Stimulated activated CD8-positive, alpha-beta memory T cell treated with anti-CD3 and anti-CD28 coated beads, Interleukin-7, amount 100 ng/mL, for 4 hours (primary cell): ENCODE measurements at places on chromosomes 6 and 20.

- no peak for DNase-seq
These were observed 96.3 kb downstream of the GMPR start for GRCh38 chr6:16334671-16335070.

GRCh38 chr6:33112148-33112547, 36.4 kb downstream of the HLA-DPB1 start:
- no peak for DNase-seq

DNA sequence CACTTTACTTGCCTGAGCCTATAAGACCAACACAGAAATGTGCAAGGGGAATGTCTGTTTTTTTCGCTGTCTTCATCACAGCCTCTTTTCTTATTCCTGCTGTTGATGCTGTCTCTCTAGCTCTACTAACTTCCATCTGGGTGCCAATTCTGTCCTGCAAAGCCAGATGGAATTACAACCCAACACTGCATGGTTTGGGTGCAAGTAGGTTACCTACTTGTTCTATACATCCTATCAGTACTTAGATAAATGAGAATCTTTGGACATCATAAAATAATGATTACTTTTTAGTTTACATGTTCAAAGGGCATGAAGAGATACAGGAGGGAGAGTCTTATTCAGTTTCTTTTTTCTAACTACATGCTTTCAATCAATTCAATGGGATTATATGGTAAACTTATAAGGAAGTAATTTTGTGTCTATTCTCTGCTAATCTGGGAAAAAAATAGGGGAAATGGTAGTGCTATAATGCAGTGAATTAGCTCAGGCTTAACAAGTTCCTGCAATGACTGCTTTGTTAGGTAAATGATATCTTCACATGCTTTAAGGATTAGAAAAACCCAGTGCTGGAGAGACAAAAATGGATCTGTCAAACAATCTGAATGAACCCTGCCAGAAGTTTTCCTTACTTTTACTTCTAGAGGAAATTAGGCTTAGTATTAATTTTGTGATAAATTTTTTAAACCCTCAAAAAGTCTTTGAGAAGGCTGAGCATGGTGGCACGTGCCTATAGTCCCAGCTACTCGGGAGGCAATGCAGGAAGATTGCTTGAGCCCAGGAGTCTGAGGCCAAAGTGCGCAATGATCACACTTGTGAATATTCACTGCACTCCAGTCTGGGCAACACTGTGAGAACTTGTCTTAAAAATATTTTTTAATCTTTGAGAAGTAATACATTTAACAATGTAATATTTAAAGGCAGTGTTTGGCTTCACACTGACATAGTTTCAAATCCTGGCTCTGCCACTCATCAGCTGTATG, 86.5 kb upstream of the E2F3 start:
- DNase-seq: no peak

DNA sequence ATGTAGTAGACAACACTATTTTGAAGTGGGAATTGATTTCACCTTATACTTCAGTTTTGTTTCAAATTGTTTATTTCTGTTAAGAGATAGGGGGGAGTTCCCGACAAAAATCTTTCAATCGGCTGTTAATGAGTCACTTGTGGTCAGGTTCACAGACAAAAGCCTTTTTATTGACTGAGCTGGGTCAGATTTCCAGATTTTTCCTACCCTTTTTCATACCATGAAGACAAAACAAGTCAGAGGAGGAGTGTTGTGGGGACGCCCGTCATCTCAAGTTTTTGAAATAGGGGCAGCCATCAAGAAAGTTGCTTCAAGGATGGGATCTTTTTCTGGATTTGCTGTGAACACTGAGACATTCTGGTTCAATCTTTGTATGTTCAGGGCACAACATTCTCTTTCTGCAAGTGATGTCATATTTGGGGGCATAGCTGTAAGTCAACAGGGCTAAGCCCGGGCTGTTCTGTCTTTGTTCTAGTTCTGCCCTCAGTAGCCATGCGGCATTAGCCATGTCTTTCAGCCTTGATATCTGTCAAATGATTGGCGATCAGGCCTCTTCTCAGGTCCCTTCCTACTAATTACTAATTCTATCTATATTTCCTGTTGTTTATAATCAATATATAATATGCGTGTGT, 496.0 kb upstream of the MARCKS start:
- DNase-seq: no peak

DNA sequence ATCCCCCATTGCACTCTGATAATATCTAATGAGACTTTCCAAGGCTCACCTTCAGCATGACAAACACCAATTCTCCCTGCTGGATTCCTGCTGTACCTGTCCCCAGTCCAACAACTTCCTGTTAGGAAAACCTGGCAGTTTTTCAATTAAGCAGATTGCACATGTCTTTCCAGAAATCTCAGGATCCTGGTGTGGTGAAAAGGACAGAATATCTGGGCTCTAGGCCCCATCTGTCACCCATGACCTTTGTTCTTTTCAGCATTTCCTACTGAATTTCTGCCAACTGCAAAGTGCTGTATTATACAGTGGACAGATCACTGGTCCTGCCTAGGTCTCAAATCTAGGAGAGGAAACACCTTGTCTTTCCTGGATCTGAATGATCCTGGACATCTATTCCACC, 27.7 kb upstream of the DTNBP1 start:
- no peak for DNase-seq

DNA sequence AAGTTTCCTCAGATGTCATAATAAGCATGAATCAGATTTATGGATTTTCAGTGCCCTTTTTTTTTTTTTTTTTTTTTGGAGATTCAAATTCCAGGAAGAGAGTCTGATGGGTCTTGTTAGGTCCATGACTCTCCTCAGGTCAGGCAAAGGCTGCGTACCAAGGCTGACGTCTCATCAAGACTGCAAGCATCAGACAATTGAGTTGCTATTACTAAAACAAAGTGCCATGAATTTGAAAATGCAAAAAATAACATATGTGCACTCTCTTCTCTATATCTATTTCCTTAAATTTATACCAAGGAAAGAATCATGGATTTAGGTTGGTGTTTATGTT, 134.7 kb downstream of the FAM83B start:
- no peak for DNase-seq
